BJ (cell line): ENCODE measurements at places on chromosomes 7 and 10.

- no peak for DNase-seq
Observed at GRCh38 chr10:69893271-69893900, 91.7 kb downstream of the COL13A1 start.

- no peak for DNase-seq
Observed at GRCh38 chr10:13872411-13872810, 285.6 kb downstream of the PRPF18 start.

DNA sequence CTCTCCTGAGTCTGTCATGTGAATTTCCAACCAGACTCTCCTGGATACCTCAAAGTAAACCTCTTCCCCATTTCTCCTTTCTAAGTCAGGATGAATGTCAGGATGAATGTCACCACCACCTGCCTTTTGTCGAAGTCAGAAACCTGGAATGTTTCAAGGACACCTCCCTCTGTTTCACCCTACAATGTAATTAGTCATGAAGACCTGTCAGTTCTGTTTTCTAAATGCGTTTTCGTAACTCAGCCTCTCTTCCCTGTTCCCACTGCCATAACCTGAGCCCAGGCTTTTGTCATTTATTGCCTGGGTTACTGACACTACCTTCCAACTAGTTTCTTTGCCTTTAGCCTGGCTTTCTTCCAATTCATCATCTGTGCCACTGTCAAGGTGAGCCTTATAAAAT is 5.5 kb upstream of the STN1 start:
- DNase-seq, result no peak

- no peak for DNase-seq
Observed at GRCh38 chr7:149570784-149571183, 73.2 kb upstream of the ZNF746 start.

DNA sequence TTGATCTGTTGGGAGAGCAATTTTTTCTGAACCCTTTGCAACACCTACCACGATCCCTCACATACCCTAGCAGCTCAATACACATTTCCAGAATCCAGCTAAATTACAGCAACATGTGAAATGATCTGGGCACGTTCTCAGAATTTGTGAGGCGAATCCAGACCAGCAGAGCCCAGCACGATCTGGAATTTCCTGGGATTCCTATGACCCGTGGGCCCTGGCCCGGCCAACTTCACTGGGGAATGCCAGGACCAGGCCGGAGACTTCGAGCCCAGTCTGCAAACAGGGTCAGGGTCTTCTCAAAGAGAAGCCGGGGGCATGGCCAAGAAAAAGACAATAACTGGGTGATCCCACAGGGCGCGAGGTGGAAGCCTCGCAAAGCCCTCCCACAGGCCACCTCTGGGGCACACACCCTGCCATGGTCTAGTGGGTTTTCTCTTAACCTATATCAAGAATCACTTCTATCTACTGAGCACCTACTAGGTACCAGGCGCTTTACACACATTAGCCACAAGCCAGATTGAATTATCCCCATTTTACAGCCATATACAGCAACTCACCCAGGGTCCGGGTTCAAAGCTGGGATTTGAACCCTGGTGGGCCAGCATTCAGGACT is 33.8 kb downstream of the FAM53B start:
- no peak for DNase-seq

DNA sequence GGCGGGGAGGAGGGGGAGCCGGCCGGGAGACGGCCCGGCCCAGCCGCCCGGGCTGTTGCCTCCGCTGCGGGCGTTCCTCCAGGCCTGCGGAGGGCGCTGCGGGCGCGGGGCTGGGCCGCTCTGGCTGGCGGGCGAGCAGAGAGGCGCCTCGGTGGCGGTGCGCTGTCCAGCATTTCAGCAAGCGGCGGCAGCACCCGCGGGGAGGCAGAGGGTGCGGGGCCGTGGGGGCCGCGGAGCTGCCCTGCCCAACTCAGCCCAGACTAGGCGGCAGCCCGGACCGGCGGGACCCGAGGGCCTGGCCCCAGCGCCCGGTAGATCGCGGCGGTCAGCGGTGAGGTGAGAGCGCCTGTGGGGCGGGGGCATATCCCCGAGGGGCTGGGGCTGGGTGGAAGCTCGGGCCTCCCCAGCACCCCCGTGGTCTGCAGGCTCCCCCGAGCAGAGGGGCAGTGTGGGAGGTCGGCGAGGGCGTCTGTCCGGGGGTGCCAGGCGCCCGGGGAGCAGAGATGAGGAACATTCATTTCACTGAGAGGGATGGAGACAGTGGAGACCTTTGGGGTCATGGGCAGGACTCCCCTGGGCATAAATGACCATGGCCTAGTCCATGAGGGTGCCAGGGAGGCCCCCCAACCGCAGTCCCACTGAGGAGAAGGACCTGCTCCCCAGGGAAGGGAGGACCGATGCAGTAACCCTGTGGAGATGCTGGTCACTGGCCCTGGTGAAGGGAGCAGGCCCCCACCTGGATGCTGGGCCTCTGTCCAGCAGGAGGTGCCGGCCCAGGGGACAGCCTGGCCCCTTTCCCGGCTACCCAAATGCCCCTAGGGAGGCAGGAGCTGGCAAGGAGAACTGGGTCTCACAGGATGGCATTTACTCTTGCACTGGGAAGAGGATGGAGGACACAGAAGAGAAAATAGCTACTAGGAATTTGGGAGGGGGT is at the start of gene SRRM3:
Gene SRRM3 (plus strand): TSS at position 165 of the 934 bp plus-strand sequence. CDS start 33,171 bp downstream, outside the sequence.
- no peak for DNase-seq

DNA sequence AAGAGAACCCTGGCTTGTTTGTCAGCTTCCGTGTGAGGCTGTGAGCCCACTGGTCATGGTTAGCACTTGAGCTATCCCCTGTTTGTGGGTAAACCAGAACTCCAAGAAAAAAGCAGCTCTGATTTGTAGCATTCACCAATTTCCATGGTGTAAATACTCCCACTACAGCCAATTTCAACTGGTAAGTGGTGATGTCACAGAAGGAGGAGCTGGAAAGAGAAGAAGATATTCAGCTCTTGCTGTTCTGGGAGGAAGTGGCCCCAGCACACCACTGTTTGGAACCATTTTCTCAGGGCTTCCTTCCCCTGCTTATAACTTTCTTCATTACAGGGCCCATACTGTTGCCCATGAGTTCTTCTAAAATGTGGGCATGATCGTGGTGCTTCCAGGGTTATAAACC is 500.1 kb upstream of the ZMIZ1 start:
- no peak for DNase-seq
